Skin of body (tissue), 3 donors: ENCODE measurements at places on chromosomes 16 and 17. TPM values are rescaled to one million over a fixed set of nuclear protein-coding genes. Genes with fewer than 3 reads are reported as not detected.
A peak's percentile ranks its signal among the peaks of the same experiment; 100 is the strongest.

DNA sequence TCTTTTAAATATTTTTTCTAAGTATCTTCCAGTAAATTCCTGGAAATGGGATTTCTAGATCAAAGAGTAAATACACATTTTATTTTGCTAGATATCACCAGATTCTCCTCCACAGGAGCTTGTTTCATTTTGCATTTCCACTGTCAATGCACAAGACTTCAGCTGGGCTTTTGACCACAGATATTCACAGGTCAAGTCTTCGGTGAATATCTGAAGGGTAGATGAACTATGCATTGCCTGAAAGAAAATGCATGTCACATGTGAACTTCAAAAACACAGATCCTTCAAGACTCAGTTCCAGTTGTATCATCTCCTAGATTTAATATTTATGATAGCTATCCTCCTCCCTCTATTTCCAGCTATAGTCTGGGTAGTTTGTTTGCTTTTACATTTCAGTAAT lies 963.6 kb upstream of the GOT2 start:
- DNase-seq, result no peak

- peak; percentile 86 for DNase-seq
These were observed 10.4 kb downstream of the CDIPT start for GRCh38 chr16:29852654-29853053.

GRCh38 chr17:32142857-32143526 lies 690 bp downstream of the RHOT1 start:
- no peak for DNase-seq

Gene ACE
- 5.6 TPM for total RNA-seq
